ENCODE measurements at places on chromosomes 5 and 9.

- DNase-seq = no peak
Measured at GRCh38 chr9:98251551-98251950, 3.9 kb downstream of the TBC1D2 start.

- no peak for DNase-seq
Measured at GRCh38 chr5:103891151-103891550, 328.6 kb upstream of the NUDT12 start.

- no peak for DNase-seq
Measured at GRCh38 chr9:16345902-16346301, 524.6 kb downstream of the BNC2 start.

GRCh38 chr5:150630461-150631325 lies 9.8 kb upstream of the SYNPO start:
- DNase-seq = no peak

- DNase-seq = no peak
Measured at GRCh38 chr5:74500110-74500917, 140.2 kb downstream of the ENC1 start.
